ENCODE measurements at places on chromosomes 2 and 18. TPM values are rescaled to one million over a fixed set of nuclear protein-coding genes. Genes with fewer than 3 reads are reported as not detected.

Gene SERPINB3
- 47.5 TPM for polyA plus RNA-seq

Gene IL1A
- polyA plus RNA-seq, result 1.8 TPM

Gene GPR45
- polyA plus RNA-seq, result 0.02 TPM

Gene MAP3K19
- polyA plus RNA-seq, result 0.11 TPM

Gene CCDC141
- polyA plus RNA-seq, result 0.84 TPM

Gene HAAO
- 6.2 TPM for polyA plus RNA-seq

All from thymus (tissue), 14 donors.